Umbilical cord (tissue), 2 donors: ENCODE measurements at places on chromosomes 3 and 15. TPM values are rescaled to one million over a fixed set of nuclear protein-coding genes. Genes with fewer than 3 reads are reported as not detected.

Gene VPS33B
- 30.3 TPM for total RNA-seq

Gene ZBED2
- 8.7 TPM for total RNA-seq

Gene SLC27A2
- not detected for total RNA-seq

DNA sequence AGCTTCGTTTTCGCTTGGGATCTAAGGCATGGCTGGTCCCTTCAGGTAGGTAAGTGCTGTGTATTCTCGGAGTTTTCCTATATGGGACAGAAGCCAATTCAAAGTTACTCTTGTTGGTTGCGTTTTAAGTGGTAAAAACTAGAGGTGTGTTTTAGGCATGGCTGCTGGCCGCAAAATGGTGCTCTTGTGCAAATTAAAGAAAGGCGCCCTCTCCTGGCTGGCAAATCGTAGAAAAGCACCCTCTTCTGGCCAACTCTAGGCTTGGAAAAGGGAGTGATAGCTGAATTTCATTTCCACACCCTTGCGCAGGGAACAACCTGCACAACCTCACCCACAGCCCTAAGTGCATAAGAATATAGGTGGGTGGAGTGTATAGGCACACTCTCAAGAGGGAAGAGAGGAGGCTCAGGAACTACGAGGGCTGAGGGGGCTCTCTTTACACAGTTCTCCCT lies 23.5 kb downstream of the DRD3 start:
- DNase-seq = no peak

DNA sequence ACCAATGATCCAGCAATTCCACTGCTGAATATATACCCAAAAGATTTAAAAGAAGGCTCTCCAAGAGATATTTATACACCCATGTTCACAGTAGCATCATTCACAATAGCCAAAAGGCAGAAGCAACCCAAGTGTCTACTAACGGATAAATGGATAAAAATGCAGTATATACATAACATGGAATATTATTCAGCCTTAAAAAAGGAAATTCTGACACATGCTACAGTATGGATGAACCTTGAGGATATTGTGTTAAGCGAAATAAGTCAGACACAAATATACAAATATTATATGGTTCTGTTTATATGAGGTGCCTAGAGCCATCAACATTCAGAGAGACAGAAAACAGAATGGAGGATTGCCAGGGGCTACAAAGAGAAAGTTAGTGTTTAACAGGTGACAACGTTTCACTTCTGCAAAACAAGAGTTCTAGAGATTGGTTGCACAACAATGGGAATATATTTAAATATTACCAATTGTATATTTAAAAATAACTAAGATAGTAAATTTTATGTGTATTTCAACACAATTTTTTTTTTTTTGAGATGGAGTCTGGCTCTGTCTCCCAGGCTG lies 69.4 kb downstream of the STAG1 start:
- no peak for DNase-seq

Gene P2RY13
- total RNA-seq = 5.5 TPM

GRCh38 chr3:58041182-58041825 lies 33.1 kb downstream of the FLNB start:
- no peak for DNase-seq

Gene FEZF2
- 1.9 TPM for total RNA-seq

Gene FETUB
- total RNA-seq = 1.2 TPM

- no peak for DNase-seq
Observed at GRCh38 chr15:60672400-60672799, 193.5 kb upstream of the ICE2 start.

Gene RCCD1
- 3.9 TPM for total RNA-seq

Gene CACNA2D2
- 0.24 TPM for total RNA-seq

GRCh38 chr15:81071120-81071519 lies 63.0 kb upstream of the CFAP161 start:
- peak; percentile 69 for DNase-seq

Gene CADPS
- 10.1 TPM for total RNA-seq

DNA sequence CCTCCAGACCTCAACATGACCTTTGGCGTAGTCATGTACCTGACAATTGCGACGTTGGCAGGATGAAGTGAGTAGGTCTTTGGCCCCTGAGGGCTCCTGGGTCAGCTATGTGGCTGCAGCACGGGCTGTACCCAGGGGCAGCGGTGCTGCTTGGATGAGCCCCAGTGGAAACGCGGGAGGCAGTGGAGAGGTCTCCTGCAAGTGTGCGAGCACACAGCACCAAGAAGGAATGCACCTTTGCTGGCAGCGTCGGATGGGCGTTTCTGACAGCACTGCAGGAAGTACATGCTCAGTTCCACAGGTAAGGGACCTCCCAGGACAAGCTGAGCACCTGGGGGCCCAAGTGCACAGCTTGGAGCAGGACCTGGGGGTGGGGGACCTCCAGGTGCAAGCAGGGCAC lies 67.4 kb upstream of the UNC13C start:
- peak; percentile 45 for DNase-seq

GRCh38 chr3:147397875-147398812 lies 8.2 kb downstream of the ZIC4 start:
- DNase-seq = no peak

Gene LSG1
- 34.9 TPM for total RNA-seq

DNA sequence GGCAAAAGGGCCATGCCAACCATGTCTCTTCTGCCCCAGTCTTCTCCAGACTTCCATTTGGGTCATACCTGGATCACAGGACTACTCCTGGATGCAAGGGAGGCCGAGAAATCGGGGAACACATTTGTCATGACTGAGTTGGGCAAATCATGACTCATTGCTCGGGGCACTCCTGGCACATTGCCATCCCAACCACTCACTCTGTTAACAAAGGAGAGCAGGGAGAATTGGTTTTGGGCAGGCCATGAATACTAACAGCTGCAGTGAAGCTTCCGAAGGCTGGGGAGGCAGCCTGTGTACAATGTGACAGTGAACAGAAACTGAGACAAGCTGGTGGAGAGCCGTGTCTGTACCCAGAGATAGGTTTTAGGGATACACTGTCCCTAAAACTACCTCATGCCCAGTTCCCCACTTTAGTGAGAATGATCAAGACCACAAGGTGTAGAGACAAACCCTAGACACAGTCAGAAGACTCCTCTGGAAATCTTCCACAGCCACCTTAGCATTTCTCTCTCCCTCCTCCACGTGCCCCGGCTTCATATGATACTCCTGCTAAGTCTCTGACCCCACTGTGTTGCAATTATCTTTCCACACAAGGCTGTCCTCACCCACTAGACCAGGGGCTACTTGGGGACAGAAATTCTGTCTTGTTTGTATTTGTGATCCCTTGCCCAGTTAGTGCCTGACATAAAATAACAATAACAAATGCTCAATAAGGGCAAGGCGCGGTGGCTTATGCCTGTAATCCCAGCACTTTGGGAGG lies 10.5 kb upstream of the BUB1B start:
- DNase-seq = no peak

Gene PTX3
- total RNA-seq = 33.0 TPM

GRCh38 chr3:63576846-63577245 lies 75.6 kb upstream of the SNTN start:
- DNase-seq = peak; percentile 76

DNA sequence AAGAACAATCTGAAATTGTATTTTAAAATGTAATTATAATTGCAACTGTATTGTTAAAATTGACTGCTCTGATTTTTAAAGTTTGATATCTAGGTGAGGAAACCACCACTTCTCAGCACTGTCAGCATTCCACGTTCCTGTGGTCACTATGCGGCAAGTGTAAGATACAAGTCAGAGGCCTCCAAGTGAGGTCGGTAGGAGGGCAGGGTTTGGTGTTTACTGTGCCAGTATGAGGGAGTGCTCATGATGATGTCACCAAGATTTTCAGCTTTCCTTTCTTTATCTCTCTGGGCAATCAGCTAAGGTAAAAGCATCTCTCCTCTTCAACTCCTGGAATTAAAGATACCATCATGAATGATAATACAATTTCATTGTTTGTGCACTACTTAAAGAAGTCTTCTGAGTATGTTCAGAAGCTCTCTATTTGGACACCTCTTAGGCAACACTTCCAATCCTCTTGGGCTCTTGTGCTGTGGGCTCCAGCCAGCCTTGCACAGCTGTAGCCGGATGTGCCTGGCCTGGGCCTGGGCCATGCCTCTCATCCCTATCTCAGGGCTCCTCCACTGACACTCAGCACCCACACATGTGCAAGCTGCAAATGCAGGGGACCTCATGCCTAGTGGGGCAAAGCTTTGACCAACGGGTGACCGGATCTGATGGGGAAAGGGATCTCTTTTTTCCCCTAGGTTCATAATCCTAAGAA lies 42.9 kb downstream of the CCR3 start:
- no peak for DNase-seq

Gene RBP2
- total RNA-seq = not detected

- DNase-seq = no peak
Observed at GRCh38 chr3:165389653-165390052, 193.5 kb upstream of the SLITRK3 start.

GRCh38 chr3:167861649-167862048 lies 126.1 kb downstream of the SERPINI1 start:
- peak; percentile 51 for DNase-seq

Gene PLA2G4E
- 0.72 TPM for total RNA-seq

Gene GOLGA8T
- total RNA-seq = not detected

DNA sequence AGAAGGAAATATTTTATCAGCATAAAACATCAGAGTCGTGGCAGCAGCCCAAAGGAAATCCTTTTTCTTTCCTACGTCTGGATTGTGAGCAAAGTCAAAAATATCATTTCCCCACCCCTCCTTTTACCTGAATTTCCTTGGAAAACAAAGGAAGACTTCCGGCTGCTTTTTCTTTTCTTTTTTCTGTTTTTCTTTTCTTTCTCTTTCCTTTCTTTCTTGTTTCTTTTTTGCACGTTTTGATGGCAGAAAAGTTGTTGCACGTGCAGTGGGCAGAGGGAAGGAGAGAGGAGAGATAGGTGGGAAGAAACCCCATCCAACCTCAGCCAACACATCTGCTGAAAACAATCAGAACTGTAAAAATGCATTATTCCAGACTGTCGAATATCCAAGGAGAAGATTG lies 544 bp upstream of the MYO1E start:
- no peak for DNase-seq

Gene CXCR6
- total RNA-seq = 2.2 TPM

Gene CADM2
- 3.4 TPM for total RNA-seq

GRCh38 chr15:62506217-62506805 lies 341.2 kb upstream of the C2CD4B start:
- DNase-seq = peak; percentile 56

Gene RYK
- 106 TPM for total RNA-seq

Gene SPRED1
- 74.9 TPM for total RNA-seq

DNA sequence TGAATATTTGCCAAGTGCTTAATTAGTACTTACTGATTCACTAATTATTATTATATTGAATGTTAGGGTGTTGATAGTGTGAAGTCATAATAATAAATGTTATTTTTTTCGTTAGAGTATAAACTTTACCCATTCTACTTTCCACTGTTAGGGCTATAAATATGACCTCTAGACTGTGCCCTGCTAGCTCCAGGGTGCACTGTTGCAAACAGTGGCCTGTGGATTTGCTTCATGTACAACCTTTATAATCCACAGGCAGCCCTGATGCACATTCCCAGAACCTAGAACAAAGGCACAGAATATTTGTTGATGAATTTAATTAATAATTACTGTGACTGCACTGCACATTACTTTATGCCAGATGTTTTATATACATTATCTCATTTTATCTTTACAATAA lies 28.8 kb upstream of the LEKR1 start:
- no peak for DNase-seq

Gene RBMS3
- 195 TPM for total RNA-seq

GRCh38 chr3:185337231-185337816 lies 25.6 kb upstream of the MAP3K13 start:
- DNase-seq = no peak

GRCh38 chr15:71920573-71920972 lies 110.2 kb downstream of the NR2E3 start:
- no peak for DNase-seq

Gene WDR93
- total RNA-seq = 1.7 TPM

- DNase-seq = no peak
Observed at GRCh38 chr3:110311541-110311940, 760.1 kb upstream of the NECTIN3 start.

Gene ALDH1L1
- total RNA-seq = 3.6 TPM

Gene FANCD2OS
- total RNA-seq = 1.7 TPM

Gene CPNE9
- not detected for total RNA-seq

DNA sequence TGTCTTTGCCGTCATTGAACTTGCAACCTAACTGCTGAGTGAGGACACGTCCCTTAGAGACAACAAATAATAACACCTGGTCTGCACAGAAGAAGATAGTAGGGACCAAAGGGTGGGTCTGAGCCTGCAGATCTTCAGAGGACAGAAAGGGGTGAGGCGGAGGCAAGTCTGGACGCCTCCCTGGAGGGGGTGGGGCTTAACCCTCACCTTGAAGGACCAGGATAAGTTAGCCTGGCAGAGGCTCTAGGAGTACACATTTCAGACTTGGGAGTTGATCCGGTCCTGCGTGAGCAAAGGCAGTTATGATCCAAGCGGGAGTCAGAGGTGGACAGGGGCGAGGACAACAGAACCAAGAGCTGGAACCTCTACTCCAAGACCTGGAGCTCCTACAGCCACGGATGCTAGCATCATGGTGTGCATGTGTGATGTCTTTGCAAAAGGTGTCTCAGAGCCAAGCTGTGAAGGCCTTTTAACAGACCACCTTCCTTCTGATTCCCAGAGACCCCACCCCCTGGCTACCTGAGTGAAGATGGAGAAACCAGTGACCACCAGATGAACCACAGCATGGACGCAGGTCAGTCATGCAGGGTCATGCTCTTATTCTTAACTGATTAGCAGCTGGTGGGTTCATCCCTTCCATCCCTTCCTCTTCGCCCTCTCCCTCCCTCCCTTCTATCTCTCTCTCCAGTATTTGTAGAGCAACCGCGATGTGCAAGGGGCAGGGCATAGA lies 88.0 kb downstream of the AAGAB start:
- DNase-seq = no peak

GRCh38 chr15:27028858-27029477 lies 58.0 kb downstream of the GABRG3 start:
- DNase-seq = no peak

DNA sequence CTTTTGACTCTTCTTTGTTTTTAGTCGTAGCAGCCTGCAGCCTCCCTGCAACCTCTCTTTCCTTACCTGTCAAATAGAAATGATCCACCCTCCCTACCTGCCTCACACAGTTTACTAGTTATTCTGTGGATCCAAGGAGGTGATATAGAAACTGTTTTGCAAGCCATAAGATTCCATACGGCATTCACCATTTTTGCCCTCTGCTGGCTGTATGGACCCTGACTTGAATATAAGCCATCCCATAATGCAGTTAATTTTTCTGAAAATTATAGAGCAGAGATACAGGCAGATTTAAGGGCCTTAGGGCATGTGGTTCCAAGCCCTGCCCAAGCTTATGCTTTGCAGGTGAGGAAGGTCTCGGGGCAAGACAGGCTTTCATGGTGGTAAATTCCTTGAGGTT lies 63.8 kb downstream of the CPN2 start:
- no peak for DNase-seq

DNA sequence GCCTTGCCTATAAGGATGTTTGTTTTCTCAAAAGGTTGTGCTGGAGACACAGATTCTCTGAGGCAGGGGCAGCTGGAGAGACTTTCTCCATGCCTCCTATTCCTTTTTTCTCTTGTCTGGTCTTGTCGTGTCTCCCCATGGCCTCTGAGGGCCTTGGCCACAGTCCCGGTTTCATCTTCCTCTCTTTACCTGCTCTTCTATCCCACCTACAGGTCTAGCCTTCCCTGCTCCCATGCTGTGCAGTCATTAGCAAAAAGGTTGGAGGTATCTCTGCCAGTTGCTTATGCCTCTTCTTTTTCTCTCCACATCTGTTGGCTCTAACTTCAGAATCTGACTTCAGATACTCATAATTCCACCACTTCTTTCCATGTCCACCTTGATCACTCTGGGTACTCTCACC lies 191.1 kb downstream of the IL20RB start:
- DNase-seq = no peak

- DNase-seq = no peak
Observed at GRCh38 chr3:172098698-172099494, 59.5 kb downstream of the FNDC3B start.

GRCh38 chr3:132242790-132243189 lies 74.4 kb upstream of the ACP3 start:
- no peak for DNase-seq
